ENCODE measurements at places on chromosomes 5 and 9.

DNA sequence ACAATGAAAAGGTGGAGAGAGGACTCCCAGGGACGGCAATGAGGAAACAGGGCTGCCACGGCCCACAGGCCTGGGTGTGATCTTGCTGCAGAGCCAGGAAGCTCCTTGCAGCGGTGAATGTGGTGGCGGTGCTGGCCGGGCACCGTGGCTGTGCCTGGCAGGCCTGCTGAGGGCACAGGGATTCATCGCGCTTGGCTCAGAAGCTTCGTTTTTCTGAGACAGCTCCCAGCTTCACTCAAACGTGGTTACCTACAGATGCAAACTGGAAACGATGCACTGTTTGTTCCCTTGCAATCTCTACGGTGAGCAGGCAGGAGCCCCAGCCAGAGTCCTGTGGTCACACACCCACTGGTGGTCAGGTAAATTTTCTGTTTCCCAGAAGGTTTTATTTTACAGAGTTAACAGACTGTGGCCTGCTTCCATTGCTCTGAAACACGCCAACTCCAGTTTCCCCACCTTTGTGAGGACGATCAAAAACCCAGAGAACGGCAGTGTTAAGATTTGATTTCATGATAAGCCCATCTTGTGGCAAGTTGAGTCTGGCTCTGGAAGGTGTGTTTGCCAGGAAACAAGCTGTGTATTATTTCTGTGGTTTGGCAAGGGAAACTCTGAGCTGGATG lies 183.9 kb downstream of the AUH start:
- no peak for DNase-seq

- DNase-seq: no peak
Observed at GRCh38 chr5:80192507-80193241, 63.2 kb downstream of the SERINC5 start.

DNA sequence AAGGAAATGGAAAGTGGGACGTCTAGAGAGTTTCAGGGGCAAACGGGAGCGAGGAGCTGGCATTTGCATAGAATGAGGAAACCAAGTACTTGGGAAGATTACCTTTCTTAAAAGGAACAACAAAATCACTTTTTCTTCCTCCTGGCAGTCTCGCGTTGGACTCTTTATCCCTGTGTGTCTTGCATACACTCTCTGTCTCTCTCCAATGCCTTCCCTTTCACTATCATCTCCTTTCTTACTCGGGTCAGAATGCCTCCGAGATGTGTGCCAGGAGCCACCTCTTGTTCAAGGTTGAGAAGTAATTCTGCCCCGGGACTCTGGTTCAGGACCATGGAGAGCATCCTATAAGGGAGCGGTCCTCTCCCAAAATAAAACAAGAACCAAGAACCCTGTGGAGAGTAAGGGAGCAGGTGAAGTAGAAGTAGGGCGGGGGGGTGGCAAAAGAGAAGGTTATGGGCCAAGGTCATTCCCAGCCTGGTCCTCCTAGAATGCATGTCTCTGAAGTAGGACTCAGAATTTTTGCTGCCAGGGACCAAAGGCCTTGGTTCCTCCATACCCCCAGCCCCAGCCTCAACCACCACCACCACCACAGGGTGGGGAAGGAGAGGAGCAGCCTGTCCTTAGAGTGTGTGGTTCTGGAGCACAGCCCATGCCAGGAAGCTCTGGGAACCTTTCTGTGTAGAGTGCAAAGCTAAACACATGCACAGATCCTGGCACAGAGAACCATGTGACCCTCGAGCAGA lies 72.1 kb upstream of the ARAP3 start:
- DNase-seq: peak; percentile 5

DNA sequence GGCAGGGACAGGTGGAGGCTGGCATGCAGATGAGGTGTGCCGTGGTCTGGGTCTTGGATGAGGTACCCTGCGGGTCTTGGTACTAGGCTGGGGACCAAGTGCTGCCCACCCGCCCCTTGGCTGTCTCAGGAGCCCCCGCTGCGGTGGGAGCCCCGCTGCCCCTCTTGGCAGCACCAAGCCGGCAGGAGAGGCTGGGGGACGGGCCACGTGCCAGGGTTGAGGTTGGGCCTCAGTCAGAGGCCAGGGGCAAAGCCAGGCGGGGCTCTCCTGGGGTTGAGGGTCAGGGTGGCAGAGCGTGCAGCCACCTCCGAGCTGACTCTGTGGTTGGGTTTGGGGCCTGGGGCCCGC lies 2.0 kb downstream of the CARD9 start:
- no peak for DNase-seq

DNA sequence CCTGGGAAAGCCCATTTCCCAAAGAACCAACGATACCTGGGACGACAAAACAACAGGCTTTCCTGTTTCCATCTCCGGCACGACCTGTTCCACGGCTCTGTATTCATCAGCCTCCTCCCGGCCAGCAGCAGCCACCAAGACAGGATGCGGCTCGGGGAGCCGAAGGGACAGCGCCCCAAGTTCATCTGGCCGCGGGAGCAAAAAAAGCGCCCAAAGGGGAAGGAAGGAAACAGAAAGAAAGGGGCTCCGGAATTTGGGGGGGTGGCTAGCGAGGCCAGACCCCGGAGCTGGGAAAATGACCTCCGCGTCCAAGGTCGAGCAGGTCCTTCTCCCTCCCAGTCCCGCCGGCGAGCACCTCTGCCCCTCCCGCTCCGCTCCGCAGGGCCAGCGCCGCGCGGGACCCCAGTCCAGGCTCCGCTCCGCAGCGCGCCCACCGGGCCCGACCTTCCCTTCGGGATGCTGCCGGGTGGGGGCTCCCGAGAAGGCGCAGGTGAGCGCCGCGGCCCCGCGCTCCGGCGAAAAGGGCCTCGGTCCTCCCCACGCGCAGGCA lies 608 bp downstream of the ELOVL7 start:
- DNase-seq: no peak

DNA sequence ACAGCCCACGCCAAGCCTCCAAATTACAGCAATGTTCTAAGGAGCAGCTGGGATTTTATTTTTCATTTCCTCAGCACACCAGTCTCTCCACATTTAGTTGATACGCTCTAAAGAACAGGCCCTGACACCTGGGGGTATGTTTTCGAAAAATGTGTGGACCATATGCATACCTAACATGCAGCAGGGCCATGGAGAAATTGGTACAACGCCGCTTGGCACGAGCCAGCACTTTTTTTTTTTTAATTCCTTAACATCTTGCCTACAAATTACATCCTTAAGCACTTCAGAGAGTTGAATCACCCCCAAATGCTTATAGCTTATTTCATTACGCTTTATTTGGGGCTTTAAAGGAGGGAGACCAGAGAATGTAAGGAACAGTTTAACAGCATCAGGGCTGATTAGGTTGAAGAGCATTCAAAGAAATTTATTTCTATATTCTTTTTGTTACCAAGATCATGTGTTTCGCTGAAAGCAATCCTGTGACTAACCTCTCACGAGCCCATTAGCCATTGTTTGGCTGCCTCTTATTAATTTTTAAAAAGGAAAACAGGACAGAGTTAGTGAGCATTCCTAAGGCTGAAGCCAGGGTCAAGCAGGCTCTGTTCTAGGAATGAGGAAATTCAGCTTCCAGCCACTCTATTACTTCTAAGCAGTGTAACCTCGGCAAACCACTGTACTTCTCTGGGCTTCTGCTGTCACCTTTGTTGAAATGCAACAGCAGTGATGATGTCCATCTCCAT lies 173.8 kb downstream of the ACTL7B start:
- DNase-seq: no peak

DNA sequence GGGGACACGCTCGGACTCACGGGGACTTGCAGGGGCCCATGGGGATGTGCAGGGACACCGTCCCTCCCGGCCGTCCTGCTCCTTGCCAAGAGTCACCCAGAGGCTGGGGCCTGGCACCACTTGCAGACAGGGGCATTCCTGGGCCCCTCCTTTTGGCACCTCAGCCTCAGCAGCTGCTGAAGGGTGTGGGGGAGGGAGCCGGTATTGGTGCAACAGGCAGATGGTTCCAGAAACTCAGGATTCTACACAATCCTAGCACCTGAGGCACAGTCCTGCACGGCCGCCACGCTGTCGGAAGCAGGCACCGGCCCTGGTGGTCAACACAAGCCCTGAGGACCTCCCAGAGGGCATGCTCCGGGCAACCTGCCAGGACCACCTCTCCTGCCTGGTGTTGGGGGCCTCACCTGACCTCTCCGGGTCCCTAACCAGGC lies 19.3 kb upstream of the SLC12A7 start:
- no peak for DNase-seq

DNA sequence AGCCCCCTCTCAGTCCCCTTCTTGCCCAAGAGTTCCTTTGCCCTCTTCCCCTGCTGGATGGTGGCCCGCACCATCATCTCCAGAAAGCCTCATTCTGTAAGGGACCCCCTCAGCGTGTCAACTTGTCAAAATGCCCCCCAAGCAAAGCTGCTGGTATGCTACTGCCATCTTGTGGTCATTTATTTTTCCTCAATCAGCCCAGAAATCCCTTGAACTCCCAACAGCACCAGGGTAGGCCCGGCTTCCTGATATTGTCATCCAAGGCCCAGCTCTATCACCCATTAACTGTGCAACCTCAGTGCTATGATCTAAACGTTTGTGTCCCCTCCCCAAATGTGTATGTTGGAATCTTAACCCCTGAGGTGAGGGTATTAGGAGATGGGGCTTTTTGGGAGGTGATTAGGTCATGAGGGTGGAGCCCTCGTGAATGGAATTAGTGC lies 53.2 kb upstream of the FBXW11 start:
- no peak for DNase-seq

DNA sequence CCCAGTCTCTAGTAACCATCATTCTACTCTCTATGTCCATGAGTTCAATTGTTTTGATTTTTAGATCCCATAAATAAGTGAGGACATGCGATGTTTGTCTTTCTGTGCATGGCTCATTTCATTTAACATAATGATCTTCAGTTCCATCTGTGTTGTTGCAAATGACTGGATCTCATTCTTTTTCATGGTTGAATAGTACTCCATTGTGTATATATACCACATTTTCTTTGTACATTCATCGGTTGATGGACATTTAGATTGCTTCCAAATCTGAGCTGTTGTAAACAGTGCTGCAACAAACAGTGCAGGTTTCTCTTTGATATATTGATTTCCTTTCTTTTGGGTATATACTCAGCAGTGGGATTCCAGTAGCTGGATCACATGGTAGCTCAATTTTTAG lies 46.4 kb downstream of the S100Z start:
- no peak for DNase-seq

- DNase-seq: no peak
Observed at GRCh38 chr9:135463140-135463539, 16.4 kb upstream of the PPP1R26 start.

GRCh38 chr5:55180016-55180415 lies 7.0 kb upstream of the CDC20B start:
- no peak for DNase-seq

DNA sequence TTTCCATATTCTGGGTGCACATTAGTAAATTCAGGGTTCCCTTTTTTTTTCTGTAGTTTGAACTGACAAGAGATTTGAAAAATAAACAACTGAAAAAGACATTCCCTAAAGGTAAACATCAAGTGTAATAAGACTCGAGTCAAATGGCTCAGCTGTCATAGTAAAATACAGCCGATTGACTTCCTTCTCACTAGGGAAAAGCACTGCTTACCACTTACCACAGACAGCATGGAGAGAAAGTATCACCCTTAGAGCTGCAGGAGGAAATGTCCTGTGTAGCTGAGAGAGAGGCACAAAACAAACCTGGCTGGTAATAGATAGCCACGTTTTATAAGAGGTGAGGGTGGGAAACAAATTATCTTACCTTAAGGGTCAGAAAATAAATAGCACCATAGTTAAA lies 12.1 kb upstream of the DMAC1 start:
- DNase-seq: no peak

DNA sequence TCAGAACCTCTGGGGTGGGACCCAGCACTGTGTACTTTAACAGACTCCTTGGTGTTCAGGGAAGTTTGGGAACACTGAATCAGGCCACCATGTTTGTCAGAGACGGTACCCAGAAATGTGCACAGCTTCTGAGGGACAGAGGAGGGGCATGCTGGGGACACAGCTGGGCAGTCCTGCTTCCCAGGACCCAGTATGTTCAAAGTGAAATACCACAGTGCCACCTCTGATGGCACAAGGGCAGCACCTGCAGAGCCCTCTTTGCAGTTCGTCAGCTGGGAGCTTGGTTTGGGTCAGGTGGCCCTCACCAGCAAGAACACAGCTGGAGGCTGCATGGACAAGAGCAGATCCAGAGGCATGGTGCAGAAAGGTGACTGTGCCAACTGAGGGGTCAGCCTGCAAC lies 51.2 kb downstream of the NDST1 start:
- DNase-seq: no peak

DNA sequence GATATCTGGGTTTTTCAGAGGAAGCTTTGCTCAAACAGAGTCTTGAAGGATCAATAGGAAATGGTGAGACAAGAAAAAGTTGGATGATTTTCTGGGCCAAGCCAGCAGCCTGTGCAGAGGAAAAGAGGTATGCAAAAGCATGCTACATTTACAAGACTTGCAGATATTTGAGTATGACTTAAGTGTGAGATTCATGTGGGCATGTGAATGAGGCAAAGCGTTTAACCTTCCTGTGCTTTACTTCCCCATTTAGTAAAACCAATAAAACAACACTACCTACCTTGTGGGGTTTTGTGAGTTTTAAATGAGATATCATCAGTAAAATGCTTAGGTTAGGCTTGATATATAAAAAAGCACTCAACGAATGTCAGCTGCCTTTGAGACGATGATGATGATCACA lies 58.1 kb downstream of the PIP5K1B start:
- no peak for DNase-seq

DNA sequence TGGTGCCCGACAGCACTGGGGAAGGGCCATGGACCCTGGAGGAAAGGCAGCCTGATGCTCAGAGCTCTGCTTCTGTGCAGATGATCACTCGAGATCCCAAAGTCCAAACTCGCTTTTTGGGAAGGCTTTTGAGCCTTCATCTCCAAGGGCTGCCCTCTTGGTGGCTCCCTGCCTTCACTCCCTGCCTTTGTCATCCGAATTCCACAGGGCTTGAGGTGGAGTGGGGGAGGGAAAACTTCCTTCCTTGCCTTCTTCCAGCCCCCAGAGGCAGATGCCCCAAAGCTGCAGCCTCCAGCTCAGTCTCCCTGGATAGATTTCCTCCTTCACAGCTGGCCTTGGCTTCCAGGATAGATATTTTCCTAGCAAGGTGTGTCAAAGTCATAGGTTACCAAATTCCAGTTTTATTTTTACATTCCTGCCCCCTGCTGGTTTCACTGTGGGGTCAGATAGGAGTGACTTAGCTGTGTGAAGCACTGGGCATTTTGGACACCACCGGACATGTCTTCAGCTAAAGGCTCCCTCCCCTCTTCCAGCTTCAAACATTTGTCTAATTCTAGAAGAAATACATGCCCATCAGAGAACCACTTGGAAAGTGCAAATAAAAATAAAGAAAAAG lies 268.2 kb downstream of the HSPA4 start:
- DNase-seq: no peak

DNA sequence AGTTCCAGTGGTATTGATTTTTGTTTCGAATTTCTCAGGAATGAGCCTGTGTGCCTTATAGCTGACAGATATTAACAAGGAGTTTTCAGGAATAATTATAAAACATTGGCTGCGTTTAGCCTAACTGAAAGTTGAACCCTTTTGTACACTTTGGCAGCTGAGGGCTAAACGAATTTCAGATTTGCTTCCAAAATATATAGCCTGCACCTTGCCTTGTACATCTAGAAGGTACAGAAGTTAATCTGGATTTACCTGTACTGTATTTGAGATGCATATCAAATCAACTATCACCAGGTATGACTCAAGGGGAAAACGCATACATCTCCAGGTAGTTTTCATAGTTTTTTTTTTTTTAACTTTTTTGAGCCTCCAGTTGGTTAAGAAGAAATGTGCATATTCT lies 1.9 kb upstream of the MSX2 start:
- DNase-seq: no peak

Data from stimulated activated CD4-positive, alpha-beta T cell treated with anti-CD3 and anti-CD28 coated beads, Interleukin-12 subunit alpha, Interleukin-12 subunit beta, amount 100 ng/mL, for 24 hours (primary cell).